BJ (cell line): ENCODE measurements at places on chromosomes 13 and 19. TPM values are rescaled to one million over a fixed set of nuclear protein-coding genes. Genes with fewer than 3 reads are reported as not detected.

The ZNF90 gene
- 0.36 and 0.38 TPM in 2 replicates for polyA plus RNA-seq

The CEACAM7 gene
- not detected in 2 replicates for polyA plus RNA-seq

The PNMA8A gene
- 0.65 and 0.74 TPM in 2 replicates for polyA plus RNA-seq

The ZNF837 gene
- 0.47 and 0.82 TPM in 2 replicates for polyA plus RNA-seq

The TJP3 gene
- polyA plus RNA-seq: not detected in 2 replicates

The LILRA6 gene
- not detected in 2 replicates for polyA plus RNA-seq

The PPP1R37 gene
- 10.8 and 16.1 TPM in 2 replicates for polyA plus RNA-seq

The MAP4K1 gene
- polyA plus RNA-seq: 0.18 and 0.25 TPM in 2 replicates

The SIGLEC5 gene
- polyA plus RNA-seq: not detected in 2 replicates

The URAD gene
- polyA plus RNA-seq: not detected in 2 replicates

DNA sequence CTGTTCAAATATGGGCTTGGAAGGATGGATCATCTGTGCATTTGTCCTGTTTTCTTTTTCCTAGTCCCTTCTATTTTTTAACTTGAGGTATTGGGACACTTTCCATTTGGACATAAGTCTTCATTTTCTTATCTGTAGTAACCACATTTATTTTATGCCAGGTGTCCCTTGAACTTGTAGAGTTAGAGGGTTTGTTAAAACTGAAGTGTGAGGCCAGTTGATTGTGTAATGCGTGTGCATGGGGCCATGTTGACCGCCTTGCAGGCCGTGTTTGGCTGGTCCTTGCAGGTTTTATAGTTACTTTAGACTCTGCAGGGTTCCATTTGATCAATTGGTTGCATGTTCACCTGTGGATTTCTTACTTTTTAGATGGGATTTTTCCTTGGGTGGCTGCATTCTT, 21.0 kb downstream of the SAE1 start:
- no peak for DNase-seq

GRCh38 chr19:1015782-1016646, 4.9 kb downstream of the TMEM259 start:
- no peak for DNase-seq

DNA sequence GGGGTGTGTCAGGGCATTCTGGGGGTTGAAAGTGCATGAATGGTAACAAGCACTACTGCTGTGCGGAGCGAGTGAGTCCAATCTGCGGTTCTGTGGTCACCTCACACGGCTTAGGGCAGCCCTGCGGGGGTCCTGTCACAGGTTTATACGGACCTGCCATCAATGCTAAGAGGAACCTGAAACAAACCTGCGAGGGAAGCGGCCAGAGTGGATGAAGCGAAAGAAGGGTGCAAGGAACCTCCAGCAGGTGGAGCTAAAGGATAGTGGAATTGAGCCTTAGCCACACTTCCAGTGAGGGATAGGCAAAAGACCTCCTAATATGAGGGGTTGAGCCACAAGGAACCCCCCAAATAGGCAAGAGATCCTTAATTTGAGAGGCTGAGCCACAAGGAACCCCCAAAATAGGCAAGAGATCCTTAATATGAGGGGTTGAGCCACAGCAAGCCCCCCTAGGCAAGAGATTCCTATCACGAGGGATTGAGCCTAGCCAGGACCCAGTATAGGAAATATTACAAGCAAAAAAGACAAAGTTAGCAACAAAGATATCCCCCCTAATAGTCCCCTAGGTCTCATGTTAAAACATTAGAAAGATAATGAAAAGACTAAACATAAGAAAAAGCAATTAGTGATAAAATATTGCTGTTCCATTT, 6.3 kb upstream of the ZNF69 start:
- no peak for DNase-seq

GRCh38 chr13:57857945-57858344, 226.4 kb downstream of the PCDH17 start:
- DNase-seq: no peak

GRCh38 chr13:22198641-22199217, 527.9 kb downstream of the FGF9 start:
- DNase-seq: peak; percentile 22

DNA sequence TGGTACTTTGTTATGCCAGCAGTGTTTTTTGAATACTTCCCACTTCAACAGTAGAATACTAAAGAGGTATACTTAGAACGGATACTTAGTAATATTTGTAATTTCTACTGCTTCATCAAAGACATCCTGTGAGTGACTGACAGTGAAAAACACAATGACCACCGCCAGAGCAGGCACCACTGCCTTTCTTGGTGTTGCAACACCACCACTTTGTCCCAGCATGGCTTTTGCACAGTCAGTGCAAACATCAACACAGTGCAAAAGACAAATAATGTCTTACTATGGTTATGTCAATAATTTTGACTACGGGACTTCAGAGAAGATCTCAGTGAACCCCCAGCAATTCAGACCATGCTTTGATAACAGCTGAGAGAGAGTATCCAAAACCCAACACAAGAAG, 220.5 kb downstream of the RBM26 start:
- no peak for DNase-seq

- no peak for DNase-seq
Measured at GRCh38 chr19:15404780-15405211, 14.0 kb downstream of the AKAP8L start.

- no peak for DNase-seq
Measured at GRCh38 chr13:39401046-39401705, 201.8 kb downstream of the LHFPL6 start.

GRCh38 chr13:44382635-44383145, 9.1 kb downstream of the SERP2 start:
- no peak for DNase-seq

DNA sequence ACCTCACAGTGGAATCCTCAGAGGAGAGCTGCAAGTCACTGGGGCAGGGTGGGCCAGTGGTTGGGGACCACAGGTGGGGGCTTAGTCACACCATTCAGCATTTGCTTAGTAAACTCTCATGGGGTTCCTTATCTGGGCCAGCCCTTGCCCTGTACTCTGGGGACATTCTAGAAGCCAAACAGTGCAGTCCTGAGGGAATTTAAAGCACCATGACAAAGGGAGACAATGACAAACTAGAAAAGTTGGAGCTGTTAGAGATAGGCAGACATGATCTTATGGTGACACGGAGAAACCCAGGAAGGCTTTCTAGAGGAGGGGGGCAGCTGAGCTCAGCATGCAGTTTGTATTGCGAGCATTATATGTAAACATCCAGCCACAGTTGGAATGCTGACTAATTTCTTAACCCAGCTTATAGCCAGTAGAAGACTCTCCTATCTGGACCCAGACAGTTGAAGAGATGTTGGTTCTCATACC, 87.6 kb downstream of the ZNF429 start:
- no peak for DNase-seq

DNA sequence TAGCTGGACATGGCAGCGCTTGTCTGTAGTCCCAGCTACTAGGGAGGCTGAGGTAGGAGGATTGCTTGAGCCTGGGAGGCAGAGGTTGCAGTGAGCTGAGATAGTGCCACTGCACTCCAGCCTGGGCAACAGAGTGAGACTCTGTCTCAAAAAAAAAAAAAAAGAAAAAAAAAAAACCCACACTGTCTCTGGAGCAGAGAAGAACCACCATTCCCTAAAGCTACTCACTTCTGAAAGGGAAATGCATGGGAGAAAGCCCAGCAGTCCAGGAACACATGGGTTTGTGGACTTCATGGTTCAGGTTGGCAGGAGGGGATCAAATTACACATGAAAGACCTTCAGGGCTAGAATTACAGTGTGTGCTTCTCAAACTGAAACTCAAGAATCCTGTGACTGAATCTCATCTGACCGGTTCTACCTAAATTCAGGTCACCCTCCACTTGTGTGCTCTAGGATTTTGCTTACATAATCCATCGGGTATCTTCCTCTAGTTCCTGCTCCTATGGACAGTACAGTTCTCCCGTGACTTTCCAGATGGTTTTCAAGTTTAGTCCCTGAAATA, 30.2 kb upstream of the CPB2 start:
- DNase-seq: no peak

GRCh38 chr13:113456116-113456702, 2.9 kb upstream of the ADPRHL1 start:
- no peak for DNase-seq

GRCh38 chr19:5023128-5023571, 54.2 kb downstream of the KDM4B start:
- no peak for DNase-seq

DNA sequence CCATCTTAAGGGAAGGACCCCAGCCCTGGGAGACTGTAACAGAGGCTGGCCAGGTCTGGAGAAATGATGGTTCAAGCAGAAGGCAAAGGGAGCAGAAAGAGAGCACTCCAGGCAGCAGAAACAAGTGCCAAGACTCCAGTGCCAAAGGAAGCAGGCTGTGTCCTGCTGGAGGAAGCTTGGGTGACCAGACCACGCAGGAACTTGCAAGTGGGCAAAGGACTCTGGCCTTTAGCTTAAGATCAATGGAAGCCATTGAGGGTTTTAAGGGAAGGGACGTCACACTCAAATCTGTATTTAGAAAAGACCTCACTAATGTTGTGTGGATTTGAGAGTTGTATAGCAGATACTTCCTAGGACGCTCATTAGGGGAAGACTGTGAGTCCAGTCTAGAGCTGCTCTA, 95.5 kb downstream of the MIPEP start:
- no peak for DNase-seq

DNA sequence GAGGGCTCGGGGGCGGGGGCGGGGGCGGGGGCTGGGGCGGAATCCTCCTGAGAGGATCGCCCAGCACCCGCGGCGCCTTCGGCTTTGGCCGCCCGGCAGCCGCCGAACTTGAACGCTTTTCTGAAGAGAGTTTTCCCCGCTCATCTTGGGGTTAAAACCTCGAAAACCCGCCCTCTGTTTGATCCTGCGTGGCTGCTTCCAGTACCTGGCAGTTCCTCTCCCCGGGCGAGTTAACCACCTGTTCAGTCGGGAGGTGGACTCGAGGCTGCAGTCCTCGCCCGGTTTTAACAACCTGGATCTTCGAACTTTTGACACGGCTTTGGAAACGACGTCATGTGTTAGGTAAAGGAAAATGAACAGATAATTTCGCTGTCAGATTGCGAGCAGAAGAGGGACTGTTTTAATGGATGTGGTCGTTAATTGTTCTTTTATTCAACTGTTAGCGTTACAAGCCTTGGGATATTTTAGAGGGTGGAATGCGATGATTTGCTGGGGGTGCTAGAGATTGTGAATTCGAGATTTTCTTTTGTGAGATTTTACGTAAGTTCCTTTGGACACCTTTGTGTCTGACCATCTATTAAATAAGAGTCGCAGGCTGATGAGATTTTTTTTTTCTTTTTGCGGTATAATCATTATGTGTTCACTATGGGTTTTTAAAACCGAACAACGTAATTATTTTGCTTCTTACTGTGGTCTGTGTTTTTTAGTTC, 1.0 kb downstream of the FNDC3A start:
- no peak for DNase-seq

GRCh38 chr13:49315036-49315565, 67.4 kb downstream of the CDADC1 start:
- DNase-seq: no peak

DNA sequence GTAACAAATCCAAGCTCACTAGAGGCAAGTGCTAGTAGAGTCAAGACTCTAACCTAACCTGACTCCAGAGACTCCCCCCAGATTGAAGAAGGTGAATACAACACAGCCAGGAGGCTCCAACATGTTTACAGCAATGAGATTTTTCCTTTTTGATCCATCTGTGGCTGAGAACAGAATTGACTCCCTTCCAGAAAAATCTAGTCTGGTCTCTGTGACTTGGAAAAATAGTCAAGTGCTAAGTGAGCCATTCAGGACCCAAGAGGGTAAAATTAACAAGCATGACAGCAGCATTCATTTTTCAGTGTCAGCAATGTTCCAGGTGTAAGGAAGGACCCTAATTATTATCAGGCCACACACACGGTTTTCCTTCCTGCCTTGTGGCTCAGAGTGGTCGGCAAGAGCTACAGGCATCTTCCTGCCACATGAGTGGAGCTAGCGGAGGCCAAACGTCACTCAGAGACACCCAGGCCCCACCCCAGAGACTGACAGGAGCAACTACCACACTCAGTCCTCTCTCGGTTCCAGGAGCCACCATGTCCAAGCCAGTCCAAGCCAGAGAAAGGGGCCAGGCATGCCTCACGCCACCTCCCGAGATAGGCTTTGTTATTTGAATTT, 395.1 kb downstream of the FOXO1 start:
- DNase-seq: no peak

DNA sequence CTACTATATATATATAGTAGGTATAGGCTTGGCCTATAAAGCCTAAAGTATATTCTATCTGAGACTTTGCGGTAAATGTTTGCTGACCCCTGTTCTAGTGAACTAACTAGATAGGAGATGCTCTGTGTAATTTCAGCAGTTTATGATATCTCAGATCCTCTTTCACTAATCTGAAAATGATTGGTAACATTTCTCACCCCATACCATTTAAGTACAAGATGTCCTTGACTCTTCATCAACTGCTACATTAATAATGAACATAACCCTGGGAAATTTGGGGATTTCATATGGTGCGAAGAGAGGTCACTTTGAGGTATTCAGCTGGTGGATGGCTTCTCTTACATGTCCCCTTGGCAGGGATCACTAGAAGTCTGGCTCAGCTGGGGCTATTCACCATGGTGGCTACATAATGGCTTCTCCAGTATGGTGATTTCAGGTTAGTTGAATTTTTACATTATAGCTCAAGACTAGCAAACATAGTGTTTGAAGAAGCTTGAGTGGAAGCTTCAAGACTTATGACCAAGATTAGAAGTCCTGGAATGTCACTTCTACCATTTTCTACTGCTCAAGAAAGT, 103.6 kb upstream of the MYCBP2 start:
- DNase-seq: no peak
